ENCODE measurements at places on chromosomes 7 and 10. TPM values are rescaled to one million over a fixed set of nuclear protein-coding genes. Genes with fewer than 3 reads are reported as not detected.

GPC2 gene
- 9.8 TPM for polyA plus RNA-seq

MMD2 gene
- 0.11 TPM for polyA plus RNA-seq

DMBT1 gene
- 0.05 TPM for polyA plus RNA-seq

OPN1SW gene
- 0.80 TPM for polyA plus RNA-seq

RNF133 gene
- not detected for polyA plus RNA-seq

FAM200A gene
- polyA plus RNA-seq = 4.9 TPM

DNA sequence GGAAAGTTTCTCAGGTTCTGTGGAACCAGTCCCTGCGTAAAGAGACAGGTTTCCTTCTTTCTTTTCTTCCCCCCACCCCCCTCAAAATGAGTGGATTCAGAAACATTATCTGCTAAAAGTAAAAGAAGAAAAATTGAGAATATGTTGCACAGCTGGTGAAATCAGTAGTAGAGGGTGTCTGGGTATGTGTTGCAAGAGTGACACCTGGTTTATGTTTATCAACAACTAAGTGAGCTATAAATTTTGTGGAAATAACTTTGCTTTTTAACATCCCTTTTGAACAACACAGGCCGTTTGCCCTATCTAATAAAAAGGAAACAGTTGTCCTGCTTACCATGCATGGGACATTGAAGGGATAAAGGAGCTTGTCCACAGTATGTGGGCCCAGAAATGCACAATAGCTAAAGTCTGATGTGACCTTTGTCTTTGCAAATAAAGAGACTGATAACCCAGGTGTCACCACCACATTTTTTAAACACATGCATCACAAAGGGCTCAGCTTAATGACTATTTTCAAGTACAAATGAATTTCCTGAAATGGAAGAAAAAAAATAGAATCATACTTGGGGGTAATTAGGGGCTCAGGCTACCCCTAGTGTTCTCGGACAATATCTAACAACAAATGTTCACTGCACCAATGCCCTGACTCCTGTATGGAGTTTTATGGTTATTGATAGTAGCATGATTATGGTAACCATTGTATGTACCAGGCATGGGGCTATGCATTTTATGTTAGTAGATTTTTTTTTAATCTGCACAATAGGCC is 221.7 kb upstream of the TCF7L2 start:
- DNase-seq = no peak

DNA sequence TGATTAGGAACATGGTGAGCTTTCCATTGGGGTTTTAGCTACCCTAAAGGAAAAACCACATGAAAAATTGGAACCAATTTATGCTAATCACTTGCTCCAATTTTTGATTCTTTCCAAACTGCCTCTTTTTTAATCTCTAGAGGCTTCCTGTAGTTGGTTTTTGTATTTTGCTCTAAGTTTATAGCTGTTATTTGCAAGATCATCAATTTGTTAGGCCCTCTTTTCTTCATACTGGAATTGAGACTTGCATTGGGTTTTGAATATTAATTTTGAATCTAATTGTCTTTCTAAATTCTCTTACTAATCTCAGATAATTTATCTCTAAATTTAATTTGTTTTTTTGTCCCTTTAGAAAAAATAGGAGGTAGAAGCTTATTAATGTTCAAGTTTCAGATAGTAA is 713.3 kb downstream of the REEP3 start:
- DNase-seq = no peak

DNA sequence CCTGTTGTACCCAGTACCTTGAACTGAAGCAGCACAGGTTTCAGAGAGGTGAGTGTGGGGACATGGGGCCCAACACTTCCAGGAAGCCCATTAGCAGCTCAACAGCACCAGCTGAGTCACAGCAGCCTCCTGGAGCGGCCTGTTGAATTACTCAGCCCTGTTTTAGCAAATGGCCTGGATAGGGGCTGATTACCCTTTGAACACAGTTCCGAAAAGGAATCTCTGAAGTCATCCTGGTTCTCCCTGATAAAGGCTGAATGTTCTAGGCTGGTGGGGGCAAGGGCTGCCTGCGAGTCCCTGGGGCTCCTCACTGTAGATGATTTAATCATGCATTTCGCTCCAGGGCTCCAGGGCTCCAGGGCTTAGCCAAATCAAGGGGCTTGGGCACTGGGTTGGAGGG is 287.5 kb downstream of the GRID1 start:
- no peak for DNase-seq

DNA sequence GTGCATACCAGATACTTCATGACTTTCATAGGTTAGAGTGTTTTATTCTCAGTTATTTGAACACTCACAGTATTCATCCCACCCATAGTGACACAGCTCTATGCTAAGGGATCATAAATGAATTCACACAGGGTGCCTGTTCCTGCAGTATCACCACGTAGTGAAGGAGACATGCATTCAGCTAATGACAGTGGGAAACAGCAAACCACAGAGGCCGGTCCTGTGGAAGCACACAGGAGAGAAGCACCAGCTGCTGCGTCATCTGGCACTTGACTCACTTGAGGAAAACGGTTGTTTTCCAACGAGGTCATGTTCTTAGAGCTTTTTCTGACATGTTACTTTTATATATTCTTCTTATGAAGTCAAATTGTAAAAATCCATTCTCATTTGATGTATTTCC is 73.0 kb downstream of the UBE3C start:
- no peak for DNase-seq

GRCh38 chr7:39880556-39880955 is 69.5 kb upstream of the CDK13 start:
- no peak for DNase-seq

DNA sequence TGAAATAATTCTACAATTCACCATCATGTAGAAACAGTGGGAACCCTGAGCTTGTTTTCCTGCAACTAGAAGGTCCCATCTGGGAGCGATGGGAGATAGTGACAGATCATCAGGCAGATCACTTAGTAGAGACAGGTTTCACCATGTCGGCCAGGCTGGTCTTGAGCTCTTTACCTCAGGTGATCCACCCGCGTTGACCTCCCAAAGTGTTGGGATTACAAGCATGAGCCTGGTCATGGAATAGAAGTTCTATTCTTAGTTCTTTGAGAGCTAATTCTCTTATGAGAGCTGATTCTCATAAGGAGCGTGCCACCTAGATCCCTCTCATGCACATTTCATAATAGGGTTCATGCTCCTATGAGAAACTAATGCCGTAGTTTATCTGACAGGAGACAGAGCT is 778.0 kb upstream of the AUTS2 start:
- no peak for DNase-seq

DNA sequence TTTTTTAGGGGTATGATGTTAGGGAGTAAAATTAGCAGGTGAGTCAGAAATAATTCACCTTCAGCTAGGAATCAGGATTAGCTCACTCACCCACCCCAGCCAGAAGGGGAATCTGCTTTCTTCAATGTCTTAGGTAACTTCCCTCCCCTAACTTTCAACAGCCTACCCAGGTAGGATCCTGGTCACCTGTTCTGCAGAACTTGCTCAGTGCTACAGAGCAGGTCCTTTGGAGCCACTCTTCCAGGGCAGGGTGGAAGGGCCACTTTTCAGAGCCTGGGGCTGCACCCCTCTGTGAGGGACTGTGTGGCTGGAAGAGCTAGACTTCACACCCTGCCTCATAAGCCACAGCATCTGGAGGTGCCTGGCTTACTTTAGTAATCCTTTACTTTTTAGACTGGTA is 58.1 kb downstream of the SHH start:
- no peak for DNase-seq

GRCh38 chr7:112399501-112399900 is 50.8 kb upstream of the IFRD1 start:
- no peak for DNase-seq

GRCh38 chr10:125089469-125089868 is 70.9 kb downstream of the CTBP2 start:
- DNase-seq = no peak

- DNase-seq = peak; percentile 49
These were observed 17.1 kb downstream of the BRAT1 start for GRCh38 chr7:2537981-2538851.

GRCh38 chr7:149604521-149604920 is 106.9 kb upstream of the ZNF746 start:
- DNase-seq = no peak

DNA sequence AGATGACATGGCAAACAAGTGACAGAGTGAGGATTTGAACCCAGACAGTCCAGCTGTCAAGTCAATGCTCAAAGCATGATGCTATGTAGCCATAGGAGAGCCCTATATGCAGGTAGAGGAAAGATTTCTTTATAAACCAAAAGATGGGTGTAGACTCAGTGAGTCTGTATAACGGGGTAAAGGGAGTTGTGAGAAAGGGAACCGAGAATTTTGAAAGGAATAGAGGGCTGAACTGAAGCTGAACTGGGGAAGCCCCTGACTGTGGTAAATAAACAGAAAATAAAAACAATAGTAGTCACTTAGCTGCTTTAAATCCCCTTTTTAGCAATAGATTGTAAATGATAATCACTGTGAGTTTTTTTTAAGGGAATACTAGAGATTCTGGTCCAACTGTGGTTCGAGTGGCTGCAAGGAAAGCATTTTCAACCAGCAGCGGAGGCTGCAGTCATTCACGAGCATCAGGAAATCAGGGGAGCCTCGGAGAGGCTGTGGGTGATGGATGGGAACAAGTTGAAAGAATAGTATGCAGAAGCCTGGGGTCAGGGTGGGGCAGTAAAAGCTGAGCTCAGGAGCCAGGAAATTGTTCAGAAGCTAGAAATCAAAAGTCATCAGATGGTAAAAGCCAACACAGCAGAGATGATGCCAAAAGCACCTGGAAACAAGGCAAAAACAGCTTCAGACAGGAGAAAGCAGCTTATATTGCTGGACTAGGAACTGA is 393.5 kb downstream of the GFRA1 start:
- no peak for DNase-seq

GRCh38 chr10:95809370-95810197 is 53.6 kb downstream of the ENTPD1 start:
- DNase-seq = no peak

DNA sequence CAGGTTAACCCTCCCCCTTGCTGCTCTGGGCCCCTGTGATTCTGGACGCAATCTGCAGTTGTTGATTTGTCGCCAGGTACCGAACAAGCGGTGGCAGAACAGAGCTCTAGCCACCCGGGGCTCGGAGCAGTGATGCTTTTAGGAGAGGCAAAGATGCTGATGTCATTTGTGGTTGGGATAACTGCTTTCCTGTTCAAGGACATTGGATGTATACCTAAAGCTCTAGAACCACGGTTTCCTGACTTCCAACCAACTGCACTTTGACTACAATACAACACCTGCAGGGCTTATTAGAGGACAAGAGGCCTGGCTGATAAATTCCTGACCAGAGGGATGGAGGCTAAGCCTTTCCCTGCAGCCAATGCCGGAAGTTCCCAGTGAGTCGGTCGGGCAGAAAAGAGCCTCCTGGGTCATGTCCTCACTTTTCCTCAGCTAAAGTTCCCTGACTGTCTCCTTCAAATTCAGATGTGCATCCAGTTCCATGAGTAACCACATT is 6.5 kb upstream of the RBM20 start:
- DNase-seq = peak; percentile 56

GRCh38 chr7:95263785-95264362 is 60.5 kb downstream of the PON1 start:
- no peak for DNase-seq

DNA sequence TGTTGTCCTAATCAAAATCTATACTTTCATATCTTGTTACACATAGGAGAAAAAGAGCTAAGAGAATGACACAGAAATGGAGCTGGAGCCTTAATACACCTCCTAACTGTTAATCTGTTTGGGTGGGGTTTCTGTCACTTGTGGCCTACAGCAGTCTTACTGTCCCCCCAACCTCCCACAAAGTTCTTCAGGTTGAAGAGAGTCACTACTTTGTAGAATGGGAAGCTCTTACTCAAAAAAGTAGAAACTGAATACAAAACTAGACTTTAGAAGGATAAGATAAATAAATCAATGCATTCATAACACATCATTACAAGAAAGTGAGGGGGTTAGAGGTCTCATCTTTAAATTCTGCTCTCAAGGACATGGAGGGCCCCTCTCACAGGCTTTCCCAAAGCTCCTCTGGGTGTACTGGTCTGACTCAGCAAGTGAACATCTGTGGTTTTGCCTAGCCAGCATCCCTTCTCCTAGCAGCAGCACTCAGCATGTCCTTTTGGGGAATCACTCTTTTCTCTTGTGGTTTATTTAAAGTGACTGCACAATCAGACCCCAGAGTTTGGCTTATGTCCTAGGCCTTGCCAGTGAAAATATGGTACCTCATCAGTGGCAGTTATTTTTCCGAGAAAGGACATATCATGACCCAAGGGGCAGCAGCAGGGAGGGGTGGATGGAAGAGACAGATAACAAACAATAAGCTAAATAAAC is 2.0 kb upstream of the BLVRA start:
- no peak for DNase-seq

DNA sequence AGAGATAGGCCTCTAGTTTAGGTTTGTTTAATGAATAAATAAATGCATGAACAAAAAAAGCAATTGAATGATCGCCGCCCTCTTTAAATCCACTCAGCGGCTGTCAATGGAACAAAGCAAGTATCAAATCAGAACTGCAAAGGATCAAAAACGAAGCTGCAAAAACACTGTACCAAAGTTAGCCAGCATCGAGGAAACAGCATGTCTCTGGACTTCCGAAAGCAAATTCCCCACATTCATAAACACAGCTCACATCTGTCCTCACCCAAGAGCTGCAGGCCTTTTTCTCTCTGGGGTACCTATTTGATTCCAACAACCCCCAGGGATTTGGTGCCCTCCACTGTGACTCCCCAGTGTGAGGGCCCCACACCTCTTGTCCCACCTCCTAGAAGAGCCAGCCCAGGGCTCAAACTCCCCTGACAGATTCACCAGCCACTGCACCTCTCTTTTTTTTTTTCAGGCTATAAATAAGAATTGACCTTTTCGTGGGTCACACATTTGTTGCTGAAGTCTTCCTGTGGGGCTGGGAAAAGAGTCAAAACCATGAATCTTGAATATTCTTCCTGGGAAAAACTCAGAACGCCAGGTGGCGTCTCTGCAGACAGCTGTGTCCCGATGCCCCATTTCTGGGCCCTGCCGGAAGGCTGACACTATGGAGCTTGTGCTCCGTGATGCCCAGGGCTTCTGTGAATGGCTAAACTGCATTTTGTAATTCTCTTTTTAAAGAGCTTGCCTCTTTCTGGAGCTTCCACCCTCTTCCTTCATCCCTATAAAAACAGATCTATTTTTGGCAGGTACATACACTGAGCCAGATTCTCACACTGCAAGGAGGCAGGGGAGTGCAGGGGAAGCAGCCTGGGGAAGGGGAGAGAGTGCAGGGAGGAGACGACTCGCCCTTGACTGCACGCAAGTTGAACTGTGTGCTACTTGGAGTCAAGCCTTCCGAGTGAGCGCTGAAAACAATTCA is 51.7 kb downstream of the HSPA12A start:
- DNase-seq = peak; percentile 69

DNA sequence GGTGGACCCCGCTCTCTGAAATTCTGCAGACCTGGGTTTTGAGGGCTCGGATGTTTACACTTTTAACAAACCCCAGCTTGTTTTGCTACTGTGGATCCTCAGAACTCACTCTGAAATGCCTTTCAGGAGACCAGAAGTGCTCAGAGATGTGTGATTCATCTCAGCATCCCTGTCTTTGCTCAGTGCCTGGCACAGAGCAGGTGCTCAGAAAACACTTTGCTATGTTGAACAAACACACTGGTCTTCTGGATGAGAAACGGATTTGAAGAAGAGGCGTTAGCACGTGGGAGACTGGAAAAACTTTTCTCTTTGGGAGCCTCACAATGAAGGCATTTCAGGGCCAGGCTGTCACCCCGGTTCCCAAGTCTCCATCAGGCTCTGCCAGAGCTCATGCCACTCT is 53.3 kb downstream of the SH3PXD2A start:
- DNase-seq = no peak

- DNase-seq = no peak
These were observed 38.8 kb downstream of the FGFR2 start for GRCh38 chr10:121559326-121560026.

- no peak for DNase-seq
These were observed 161.5 kb downstream of the MTERF1 start for GRCh38 chr7:91719008-91719407.

All from GM23338 (cell line).